Subcutaneous adipose tissue (tissue), 4 donors: ENCODE measurements at places on chromosomes 7 and 10. TPM values are rescaled to one million over a fixed set of nuclear protein-coding genes. Genes with fewer than 3 reads are reported as not detected.

SEMA3C gene
- total RNA-seq = 123 TPM

PLXNA4 gene
- total RNA-seq = 63.1 TPM

PIP gene
- total RNA-seq = not detected

COL13A1 gene
- total RNA-seq = 0.17 TPM

IFIT1B gene
- not detected for total RNA-seq
